ENCODE measurements at places on chromosomes 2 and 18.

DNA sequence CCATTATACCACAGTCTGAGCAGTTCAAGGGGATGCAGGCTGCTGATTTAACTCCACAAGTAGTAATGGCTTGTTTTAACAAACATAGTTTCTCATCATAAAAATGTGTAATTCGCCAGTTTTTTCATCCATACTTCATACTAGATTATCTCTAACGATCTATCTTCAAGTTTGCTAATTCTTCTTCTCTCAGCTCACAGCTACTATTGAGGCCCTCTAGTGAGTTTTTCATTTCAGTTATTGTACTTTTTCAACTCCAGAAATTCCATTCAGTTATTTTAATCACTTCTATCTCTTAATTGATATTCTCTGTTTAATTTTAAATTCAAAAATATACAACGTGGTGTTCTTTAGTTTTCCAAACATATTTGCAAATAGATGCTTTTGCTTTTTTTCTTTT lies 20.1 kb upstream of the TMEM87B start:
- no peak for DNase-seq

GRCh38 chr2:43707255-43708015 lies 31.2 kb upstream of the C1GALT1C1L start:
- DNase-seq, result no peak

GRCh38 chr2:177172034-177172880 lies 40.3 kb upstream of the HNRNPA3 start:
- no peak for DNase-seq

GRCh38 chr18:58726671-58727070 lies 55.4 kb downstream of the MALT1 start:
- no peak for DNase-seq

GRCh38 chr2:62408241-62408677 lies 97.7 kb downstream of the TMEM17 start:
- no peak for DNase-seq

DNA sequence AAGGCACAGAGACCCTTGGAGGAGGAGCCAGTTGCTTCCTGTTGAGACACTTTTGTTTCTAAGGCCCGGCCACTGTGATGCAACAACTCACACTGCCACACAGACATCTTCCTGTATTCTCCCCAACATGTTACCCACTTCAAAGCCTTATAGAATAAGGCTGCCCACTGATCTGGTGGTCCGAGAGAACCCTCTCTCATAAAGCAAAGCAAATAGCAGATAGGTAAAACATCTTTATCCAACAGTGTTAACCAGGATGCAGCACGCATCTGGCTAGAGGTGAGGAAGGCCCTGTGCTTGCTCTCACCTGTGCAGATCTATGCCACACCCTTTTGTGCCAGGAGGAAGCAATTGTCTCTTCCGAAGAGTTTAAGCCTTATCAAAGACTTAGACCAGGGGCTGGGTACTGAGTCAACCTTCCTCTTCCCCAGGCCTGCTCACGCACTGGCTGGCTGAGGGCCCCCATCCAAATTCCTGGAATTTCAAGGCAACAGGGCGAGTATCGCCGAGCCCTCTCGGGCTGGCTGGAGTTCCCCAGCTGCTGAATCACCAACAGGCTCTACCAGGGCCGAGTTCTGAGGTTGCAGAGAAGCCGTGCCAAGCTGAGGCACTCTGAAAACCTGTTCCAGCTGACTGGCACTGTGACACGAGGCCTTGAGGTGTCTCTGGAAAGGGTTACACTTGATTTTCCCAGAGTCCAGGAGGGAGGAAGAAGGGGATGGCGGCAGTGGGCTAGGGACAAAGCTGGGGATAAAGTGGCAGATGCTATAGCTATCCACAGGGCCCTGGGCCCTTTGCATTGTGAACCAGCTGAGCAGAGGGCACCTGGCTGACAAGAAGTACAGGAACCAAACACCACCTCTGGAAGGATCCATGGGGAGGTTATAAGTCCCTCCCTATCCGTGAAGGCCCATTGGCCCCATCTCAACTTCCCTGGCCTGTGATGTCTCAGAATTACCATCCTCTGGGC lies 29.3 kb downstream of the TGFA start:
- peak; percentile 97 for DNase-seq

DNA sequence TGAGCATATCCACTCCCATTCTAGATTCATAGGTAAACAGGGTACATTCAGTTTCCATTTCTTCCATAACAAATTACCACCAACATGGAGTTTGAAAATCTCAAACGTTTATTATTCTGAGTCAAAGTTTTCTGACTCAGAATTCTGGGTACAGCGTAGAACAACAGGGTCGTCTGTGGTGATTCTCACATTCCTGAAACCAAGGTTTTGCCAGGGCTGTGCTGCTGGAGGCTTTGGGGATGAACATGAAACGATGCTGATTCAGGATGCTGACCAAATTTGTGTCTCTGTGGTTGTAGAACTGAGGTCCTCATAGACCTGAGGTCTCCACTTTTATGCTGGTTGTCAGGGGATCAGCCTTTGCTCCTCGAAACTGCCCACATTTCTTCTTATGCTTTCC lies 255.7 kb downstream of the DSEL start:
- no peak for DNase-seq

DNA sequence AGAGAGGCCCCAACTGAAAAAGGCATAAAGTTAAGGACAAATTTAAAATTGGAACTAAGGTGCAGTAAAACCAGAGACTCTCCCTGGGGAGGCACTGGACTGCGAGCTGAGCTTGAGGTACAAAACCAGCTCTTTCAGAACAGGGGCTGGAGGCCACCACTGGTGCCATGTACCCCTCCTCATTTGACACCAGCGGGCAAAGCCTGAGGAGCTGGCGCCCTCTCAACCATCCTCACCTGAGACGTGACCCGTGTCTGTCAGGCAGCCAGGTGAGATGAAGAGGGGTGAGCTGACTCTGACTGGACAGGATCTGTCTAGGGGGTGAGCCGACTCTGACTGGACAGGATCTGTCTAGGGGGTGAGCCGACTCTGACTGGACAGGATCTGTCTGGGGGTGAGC lies 68.5 kb downstream of the TMEM18 start:
- no peak for DNase-seq

DNA sequence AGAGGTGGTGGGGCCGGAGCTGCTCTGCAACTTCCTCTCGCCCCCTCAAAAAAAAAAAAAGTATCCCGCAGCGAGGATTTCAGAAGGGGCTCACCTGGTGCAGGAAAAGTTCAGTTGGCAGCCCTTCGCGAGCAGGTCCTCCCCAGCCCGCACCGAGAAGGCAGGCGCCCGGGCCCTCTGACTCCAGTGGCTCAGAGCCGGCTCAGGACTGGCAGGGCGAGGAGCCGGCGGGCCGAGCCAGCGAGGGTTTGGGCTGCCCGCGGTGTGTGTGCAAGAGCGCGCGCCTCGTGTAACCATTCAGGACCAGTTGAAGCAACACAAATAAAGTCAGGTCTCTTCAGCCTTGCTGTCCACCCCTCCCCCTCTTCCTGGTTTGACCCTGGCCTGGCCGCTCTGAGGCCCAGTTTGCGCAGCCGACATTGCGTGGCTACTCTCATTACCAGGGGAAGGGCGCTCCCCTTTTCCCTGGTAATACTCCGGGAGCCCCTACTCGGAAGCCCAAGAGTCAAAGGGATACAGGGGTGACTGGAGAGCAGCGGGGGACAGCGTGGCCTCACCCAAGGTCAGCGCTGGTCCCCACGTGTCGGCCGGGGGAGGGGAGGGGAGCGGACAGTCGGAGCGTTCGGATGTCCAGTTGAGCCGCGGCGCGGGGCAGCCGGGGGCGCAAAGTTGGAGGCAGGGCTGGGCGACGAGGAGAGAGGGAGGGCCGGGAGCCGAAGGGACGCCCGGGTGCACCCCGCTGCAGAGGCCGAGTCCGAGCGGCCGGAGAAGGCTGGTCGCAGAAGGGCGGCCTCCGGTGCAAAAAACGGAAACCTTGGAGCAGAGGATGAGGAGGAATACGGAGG lies 12.3 kb downstream of the EN1 start:
- DNase-seq, result peak; percentile 45
